K562 (cell line): ENCODE measurements at places on chromosomes 3 and 15. TPM values are rescaled to one million over a fixed set of nuclear protein-coding genes. Genes with fewer than 3 reads are reported as not detected.

- DNase-seq = no peak
Measured at GRCh38 chr3:96022676-96023075, 791.7 kb upstream of the EPHA6 start.

Gene EEF1AKMT4
- total RNA-seq = 16.8 and 17.0 TPM in 2 replicates

DNA sequence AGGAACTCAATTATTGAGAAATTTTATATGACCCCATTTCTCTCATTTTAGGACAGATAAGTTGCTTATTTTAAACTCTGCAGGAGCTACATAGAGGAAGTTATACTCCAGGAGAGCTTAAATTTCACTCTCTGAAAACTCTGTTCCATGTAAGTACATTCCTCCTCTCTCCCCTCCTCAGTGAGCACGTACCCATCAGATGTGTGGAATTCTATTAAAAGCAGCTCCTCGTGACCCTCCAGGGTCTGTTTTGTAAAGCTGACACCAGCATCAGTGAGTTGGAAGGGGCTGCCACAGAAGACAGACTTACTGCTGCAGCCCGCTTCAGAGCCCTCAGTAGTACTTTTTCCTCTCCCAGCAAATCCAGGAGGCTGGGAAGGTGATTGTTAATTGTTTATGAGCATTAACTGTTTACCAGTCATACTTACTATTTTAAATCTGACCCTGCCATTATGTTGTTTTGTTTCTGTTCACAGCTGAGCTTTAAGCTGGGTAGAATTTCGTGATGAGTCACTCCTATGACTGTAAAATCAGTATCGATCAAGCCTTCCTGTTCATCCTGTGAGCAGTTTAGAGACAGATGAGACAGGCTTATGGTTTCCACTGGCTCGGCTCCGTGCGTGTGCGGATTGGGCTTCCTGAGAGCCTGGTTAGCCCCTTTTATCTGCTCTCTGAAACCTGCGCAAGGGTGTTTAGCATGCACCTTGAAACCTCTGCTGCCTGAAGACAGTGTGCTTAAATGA lies 20.4 kb downstream of the IGF1R start:
- DNase-seq = no peak

- DNase-seq = no peak
Measured at GRCh38 chr3:53194210-53195065, 33.4 kb downstream of the PRKCD start.

GRCh38 chr15:25401501-25401900 lies 37.3 kb downstream of the UBE3A start:
- no peak for DNase-seq

Gene TLR9
- total RNA-seq = not detected in 2 replicates

Gene PAQR5
- 0.04 TPM in 1 of 2 replicates, not detected in the other for total RNA-seq

- no peak for DNase-seq
Measured at GRCh38 chr15:76829939-76830338, 75.2 kb downstream of the SCAPER start.

DNA sequence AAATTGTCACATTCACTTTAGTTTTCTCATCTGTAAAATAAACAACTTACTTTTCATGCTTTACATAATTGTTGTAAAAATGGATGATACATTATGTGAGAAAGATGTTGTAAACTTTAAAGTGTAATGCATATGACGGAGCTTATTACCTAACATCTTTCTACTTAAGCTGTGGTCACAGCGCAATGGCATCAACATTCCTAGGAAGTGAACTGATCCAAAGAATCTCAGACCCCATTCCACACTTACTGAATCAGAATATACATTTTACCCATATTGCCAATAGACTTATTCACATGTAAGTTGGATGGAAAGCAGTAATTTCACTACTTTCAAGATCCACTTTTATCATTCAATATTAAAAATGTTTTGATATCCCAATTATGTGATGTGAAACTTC lies 497.5 kb downstream of the FGF12 start:
- no peak for DNase-seq

DNA sequence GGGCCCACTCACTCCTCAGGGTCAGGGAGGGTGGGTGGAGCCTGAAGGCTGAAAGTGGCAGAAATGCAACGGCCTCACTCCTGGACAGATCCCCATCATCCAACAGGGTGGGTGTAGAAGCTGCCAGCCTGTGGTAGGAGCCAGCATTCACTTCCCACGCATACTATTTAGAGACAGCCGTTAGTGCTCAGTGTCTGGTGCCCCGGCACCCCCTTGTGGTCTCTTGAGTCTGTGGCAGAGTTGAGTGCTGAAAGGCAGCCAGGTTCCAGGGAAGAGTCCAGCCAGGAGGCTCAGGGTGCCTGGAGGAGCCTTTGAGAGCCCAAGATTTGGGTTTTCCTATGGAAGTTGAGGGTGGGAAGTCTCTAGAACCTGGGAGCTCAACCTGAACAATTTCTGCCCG lies 2.1 kb upstream of the GNAT1 start:
- peak; percentile 50 for DNase-seq

Gene GRK7
- 0.04 TPM in 1 of 2 replicates, not detected in the other for total RNA-seq

DNA sequence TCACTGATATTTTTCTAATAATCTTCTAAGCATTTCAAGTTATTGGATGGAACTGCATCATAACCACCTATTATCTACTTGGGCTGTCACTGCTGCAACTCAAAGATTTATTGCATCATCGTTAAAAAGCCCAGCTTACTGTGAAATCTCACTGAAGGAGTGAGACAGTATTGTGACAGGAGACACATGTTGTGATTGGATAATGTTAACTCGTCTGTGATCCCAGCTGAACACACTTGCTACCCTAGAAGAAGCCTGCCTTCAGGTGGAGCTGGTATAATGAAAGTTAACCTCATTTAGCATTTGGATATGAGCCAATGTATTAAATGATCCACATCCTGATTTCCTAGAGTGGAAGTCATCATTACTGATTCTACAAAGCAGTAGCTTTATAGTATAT lies 138.1 kb downstream of the MAP2K5 start:
- peak; percentile 38 for DNase-seq
